ENCODE measurements at places on chromosomes 2 and 18. TPM values are rescaled to one million over a fixed set of nuclear protein-coding genes. Genes with fewer than 3 reads are reported as not detected.

Gene LYPD1
- total RNA-seq: 0.28 TPM

Gene IL36RN
- total RNA-seq: not detected

Gene GREB1L
- 12.7 TPM for total RNA-seq

Gene DES
- total RNA-seq: 146 TPM

Gene LYPD6B
- not detected for total RNA-seq

Gene VWA3B
- total RNA-seq: 0.27 TPM

Gene PIEZO2
- total RNA-seq: 10.3 TPM

Data from thoracic aorta (tissue), 2 donors.